ENCODE measurements at places on chromosomes 7 and 10.
A peak's percentile ranks its signal among the peaks of the same experiment; 100 is the strongest.

DNA sequence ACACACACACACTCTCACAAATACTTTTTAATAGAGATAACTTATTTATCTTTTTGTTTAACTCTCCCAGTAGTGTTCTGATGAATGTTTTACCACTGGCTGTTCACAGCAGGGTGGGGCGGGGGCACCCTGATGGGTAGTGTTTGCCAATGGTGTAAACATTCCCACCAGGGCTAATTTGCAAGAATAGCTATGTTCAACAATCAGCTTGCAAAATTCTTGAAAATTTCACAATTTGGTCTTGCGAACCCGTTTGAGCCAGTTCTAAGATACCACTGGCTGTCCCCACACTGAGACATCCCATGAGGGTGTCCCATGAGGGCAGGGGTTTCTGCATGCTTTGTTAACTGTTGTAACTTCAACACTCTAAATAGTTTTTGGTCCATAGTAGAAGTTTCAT lies 348.5 kb downstream of the CXCL12 start:
- DNase-seq = no peak

DNA sequence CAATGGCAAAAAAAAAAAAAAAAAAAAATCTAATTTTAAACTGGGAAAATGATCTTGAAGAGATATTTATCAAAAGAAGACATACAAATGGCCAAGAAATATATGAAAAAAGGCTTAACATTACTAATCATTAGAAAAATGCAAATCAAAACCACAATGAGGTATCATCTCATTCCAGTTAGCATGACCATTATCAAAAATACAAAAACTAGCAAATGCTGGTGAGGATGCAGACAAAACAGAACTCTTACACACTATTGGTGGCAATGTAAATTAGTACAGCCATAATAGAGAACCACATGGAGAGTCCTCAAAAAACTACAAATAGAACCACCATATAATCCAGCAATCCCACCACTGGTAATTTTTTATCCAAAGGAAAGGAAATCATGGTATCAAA lies 489.6 kb downstream of the TNS3 start:
- DNase-seq = no peak

- no peak for DNase-seq
Observed at GRCh38 chr10:78510566-78511323, 477.1 kb downstream of the RPS24 start.

DNA sequence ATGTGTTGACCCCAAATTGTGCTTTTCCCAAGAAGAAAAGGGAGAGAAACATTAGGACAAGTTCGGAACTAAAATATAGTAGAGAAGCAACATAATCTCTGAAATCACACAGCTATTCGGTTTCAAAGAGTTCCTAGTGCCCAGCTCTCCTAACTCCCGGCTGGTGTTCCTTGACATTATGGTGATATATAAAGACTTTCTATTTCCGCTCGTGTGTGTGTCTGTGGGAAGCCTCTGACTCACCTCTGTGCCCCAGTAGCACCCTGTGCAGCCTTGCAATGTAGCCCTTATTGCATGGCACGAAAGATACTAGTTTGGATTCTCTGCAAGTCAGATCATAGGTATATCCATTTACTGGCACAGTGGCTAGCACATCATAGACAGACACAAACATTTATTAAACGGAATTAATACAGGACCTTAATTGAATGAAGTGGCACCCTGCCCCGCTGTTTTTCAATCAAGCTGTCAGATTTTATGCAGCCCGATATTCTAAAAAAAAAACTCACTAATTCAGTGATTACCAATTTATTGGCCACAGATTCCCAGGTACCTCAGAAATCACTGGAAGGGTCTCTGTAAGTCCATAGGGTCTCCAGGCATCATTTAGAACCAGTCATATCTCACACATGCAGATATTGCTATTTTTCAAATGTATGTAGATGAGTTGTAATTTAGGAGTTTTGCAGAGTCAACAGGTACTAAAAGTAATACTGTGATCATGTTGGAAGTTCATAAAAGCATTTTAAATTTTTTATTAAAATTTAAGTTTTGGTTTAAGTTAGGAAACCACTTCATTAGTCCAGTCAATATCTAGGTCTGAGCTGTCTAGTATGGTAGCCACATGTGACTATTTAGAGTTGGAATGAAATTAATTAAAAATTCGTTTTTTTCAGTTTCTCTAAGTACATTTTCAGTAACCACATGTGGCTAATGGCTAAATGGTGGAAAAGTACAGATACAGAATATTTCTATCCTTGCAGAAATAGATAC lies 43.3 kb downstream of the SFTPD start:
- DNase-seq = peak; percentile 2

DNA sequence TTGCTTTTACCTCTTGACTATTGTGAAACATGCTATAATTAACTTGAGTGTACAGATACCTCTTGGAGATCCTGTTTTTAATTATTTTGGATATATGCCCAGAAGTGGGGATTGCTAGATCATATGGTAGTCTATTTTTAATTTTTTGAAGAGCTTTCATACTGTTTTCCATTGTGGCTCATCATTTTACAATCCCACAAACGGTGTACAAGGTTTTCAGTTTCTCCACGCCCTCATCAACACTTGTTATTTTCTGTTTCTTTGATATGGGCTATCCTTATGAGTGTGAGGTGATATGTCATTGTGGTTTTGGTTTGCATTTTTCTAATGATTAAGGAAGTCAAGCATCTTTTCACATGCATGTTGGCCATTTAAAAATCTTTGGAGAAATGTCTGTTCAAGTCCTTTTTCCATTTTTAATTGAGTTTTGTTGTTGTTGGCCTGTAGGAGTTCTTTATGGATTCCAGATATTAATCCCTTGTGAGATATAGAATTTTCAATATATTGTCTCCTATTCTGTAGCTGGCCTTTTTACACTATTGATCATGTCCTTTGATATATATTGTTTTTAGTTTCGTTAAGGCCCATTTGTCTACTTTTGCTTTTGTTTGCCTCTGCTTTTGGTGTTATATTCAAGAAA lies 7.5 kb downstream of the AGK start:
- DNase-seq = peak; percentile 22

DNA sequence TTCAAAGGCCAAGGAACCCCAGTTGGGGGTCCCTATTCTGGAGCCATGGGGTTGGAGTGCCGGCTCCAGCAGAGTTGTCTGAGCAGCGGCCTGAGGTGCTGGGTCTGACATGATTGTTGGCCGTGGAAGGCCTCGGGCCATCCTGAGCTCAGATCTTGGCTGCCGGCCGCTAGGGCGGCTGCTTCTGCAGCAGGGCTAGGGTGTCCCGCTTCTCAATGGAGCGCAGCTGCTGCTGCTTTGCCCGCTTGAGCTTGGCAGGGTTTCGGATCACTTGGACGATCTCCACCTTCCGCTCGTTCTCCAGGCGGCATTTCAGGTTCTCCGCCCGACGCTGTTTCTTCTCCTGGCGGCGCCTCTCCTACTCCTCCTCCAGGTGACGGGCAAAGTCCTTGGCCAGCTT lies 171.1 kb downstream of the HIBADH start:
- no peak for DNase-seq

DNA sequence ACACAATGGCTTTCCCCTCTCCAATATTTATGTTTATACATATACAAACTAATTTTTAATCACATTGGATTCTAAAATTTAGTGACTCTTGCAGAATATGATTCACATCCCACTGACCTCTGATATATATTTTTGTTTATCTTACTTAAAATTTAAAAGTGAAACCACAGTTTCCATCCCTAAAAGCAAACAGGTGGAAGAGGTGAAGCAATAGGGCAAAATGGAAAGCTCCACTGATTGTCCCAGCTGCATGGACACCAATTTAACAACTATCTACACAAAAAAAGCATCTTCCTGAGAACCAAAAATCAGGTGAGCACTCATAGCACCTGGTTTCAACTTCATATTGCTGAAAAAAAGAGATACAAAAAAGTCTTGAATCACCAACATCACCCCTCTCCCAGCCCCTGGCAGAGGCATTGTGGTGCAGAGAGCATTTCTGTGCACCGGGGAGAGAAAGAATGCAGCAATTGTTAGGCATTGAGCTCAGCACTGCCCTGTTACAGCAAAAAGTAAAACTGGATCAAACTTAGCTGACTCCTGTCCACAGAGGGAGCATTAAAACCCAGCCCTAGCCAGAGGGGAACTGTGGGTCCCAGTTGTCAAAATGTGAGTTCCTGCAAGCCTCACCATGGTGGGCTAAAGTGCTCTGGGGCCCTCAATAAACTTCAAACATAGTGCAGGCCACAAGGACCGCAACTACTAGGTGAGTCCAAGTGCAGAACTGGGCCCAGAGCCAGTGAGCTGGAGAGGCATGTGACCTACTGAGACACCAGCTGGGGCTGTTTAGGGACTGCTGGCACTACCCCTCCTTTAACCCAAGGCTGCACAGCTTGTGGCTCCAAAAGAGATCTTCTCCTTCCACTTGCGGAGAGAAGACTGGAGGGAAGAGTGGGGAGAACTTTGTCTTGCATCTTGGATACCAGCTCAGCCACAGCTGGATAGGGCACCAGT lies 92.1 kb downstream of the SIRT1 start:
- peak; percentile 8 for DNase-seq

DNA sequence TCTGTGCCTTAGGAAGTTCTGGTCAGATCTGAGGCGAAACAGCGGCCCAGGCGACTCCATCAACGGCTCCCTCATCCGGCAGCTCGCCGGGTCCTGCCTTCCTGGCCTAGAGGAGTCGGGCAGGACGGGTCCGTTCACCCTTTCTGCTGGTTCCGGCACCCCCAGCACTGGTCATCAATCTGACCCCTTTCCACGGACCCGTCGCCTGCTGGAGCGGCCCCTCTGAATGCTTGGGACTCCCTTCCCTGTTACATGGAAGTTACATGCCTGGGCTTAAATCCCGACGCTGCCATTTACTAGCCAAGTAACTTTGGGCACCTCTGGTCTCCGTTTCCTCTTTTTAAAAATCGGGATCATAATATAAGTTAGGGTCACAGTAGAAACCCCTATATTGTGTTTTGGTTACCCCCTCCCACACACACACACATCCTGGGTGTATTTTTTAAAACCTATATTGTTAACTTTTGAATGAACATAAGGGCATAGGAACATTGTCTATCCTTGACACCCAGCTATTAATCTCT lies 607 bp upstream of the GGCT start:
- DNase-seq = no peak

DNA sequence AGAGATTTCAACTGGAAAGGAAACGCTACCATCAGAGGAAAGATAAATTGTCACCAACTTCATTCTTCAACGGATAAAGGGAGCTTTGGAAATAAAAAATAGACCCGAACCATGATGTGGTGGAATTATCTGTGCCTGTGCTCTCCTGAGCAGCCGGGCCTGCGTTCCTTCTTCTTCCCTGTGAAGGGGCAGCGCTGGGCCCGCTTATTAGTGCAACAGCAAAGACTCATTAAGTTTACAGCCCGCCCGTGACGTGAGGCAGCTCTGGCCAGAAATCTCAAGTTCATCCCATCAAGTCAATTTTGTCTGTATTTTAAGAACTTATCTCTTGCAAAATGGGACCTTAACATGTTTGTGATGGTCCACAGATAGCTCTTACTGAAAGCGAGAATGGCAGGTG lies 193.7 kb downstream of the ADARB2 start:
- no peak for DNase-seq

DNA sequence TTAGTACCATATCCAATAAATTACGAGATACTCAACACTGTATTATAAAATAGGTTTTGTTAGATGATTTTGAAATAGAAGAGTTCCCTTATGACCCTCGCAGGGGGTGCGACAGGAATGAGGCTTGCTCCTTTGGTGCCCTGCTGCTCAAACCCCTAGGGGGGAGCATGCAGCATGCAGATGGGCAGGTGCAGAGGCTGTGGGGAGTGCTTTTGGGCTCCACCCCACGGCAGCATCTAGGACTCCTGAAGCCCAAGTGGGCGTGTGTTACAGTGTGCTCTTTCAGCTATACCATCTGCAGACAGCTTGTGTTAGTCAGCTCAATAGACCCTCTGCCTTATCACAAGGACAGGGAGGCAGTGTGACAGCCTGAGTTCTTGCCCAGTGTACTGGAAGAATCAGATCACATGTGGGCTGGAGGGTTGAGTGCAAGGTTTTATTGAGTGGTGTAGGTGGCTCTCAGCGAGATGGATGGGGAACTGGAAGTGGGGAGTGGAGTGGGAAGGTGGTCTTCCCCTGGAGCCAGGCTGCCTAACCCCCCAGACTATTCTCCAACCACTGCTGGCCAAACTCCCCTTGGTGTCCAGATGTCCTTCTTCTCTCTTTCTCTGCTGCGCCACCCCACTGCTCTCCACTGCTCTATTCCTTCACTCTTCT lies 3.1 kb upstream of the MRC1 start:
- peak; percentile 70 for DNase-seq

- no peak for DNase-seq
Observed at GRCh38 chr7:19381321-19381720, 236.1 kb upstream of the FERD3L start.

DNA sequence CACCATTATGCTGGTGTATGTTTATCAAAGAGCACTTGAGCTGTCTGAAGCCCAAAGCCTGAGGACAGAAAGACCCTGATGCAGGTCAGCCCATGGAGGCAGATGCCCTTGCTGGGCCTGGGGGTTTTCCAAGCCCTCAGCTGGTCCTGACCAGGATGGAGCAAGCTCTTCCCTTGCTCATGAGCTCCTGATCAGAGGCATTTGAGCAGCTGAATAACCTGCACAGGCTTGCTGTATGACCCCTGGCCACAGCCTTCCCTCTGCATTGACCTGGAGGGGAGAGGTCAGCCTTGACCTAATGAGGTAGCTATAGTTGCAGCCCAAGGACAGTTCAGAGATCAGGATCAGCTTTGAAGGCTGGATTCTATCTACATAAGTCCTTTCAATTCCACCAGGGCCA lies 13.0 kb downstream of the AQP1 start:
- DNase-seq = no peak

DNA sequence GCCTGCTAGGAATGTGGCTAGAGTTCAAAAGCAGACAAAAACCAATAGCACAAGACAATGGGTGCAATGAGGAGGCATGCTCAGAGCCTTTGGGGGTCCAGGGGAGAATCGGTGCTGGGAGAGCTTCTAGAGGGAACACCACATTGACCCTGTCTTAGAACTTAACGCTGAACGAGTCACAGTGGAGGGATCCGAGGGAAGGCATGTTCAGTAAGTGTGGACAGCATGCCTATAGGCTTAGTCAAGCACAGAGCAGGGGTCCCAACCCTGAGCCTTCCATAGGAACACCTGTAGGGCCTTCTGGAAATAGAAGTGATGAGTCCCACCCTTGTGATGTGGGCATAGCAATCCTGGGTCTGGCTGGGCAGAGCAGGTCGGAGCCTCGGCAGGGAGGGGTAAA lies 148.7 kb downstream of the PKD1L1 start:
- DNase-seq = no peak

DNA sequence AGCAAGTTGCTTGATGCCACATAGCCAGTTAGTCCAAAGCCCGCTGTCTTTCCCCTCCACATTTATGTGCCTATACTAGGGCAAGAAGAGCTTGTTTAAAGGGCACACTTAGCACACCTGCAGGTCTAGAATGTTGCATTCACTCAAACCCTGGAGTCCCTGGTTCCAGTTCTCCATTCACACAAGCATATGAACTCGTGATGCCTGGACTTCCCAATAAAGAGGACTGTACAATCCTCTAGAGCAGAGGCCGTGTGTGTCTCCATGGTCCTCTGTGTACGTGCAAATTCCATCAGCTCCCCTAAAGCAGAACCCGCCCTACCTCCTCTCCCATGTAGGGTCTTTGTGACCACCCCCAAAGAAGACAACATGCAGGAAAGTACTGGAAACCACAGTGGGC lies 3.0 kb upstream of the SH3PXD2A start:
- DNase-seq = no peak

GRCh38 chr7:154903083-154903731 lies 99.7 kb downstream of the PAXIP1 start:
- no peak for DNase-seq
